Activated CD4-positive, alpha-beta T cell treated with anti-CD3 and anti-CD28 coated beads, Interleukin-2, amount 50 U/mL, for 16 hours (primary cell): ENCODE measurements at places on chromosomes 1 and 21.

GRCh38 chr1:58782178-58783089, 1.4 kb downstream of the JUN start:
- peak; percentile 70 for DNase-seq

DNA sequence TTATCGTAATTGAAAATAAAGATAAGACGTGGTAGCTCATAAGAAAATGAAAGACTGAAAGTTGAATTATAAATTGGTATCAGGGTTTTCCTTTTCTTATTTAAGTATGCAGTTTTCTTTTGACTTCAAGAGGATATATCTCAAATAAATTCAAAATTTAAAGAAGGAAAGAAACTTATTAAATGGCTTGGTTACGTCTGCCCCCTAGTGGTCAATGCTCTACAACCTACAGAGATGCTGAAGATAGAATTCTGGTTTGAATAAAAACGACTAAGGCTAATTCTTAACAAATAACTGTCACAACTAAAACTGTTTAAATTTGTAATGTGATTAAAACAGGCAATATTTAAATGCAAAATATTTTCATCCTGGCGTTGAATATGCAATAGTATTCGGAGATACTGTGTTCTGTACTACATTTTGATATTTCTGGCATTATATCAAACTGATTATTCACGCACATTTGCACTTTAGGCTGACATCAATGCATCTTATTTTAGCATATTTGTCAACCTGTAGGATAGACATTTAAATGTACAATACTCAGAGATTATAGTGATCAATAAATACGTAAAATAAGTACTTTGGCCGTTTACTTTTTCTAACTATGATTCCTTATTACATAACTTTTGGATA, 26.8 kb downstream of the IFI44 start:
- peak; percentile 60 for DNase-seq

DNA sequence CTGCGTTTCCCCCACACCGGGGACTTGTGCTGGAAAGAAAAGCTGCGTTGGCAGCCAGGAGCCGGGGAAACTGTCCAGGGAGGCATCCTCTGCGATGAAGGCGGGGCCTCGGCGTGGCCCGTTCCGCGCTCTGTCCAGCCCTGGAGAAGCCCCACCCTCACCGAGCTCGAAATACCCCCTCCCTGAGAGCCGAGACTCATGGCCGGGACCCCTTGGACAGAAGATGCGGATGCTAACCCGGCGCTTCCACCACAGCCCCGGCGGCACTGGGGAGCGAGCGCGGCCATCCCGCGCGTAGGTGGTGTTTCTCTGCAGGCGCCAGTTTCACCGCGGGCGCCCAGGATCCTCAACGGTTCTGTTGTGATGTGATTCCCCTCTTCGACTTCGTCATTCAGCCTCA, 31.6 kb downstream of the PDE9A start:
- DNase-seq = peak; percentile 24

DNA sequence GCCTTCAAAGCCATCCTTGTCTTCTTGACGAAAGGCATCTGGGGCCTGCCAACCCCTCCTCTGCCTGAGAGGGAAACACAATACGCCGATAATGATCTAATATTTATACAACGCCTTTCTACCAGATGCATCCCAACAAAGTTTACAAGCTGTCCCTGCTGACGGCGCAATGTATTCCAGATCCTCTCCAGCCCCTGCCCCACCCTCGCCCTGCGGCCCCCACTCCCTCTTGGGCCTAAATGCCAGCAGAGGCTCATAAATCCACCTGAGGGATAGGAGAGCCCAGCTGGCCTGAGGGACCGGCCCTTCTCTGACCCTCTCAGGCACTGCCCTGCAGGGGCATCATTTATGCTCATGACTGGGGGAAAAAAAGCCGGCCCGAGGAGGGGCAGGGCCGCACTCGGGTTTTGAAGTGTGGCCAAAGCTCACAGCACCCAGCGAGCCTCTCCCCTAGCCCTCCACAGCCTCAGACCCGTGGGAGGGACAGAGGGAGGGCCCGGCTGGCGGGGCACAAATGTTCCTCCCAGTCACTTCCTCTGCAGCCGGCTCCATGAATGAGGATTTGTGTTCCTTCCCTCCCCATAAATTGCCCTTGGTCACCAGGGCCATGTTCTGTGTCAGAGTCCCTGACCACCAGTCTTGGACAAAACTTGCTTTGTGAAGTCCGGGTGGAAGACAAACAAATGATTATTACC, 140.3 kb downstream of the FOXD2 start:
- no peak for DNase-seq

- DNase-seq = no peak
Measured at GRCh38 chr21:21247424-21247823, 249.2 kb downstream of the NCAM2 start.

DNA sequence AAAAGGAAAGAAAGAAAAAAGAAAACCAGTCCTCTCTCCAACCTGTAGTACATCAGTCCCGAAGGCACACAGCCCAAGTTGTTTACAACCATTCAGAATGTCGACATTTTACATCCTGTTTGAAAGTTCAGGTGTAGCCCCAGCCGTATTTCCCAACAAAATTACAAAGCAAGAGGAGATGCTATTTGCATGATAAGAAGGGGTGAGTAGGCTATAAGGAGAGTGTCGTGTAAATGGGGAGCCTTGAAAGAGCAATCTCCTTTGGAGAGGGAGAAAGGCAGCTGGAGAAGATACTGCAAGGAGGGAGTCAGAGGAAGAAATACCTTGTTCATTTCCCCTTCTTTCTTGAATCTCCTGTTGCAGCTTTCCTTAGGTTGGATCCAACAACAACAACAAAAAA, 35.5 kb upstream of the DENND1B start:
- DNase-seq = no peak

GRCh38 chr1:39189592-39190041, 14.9 kb upstream of the MACF1 start:
- DNase-seq = no peak

GRCh38 chr1:40450495-40451237, 390 bp downstream of the ZFP69B start:
- DNase-seq = peak; percentile 90

DNA sequence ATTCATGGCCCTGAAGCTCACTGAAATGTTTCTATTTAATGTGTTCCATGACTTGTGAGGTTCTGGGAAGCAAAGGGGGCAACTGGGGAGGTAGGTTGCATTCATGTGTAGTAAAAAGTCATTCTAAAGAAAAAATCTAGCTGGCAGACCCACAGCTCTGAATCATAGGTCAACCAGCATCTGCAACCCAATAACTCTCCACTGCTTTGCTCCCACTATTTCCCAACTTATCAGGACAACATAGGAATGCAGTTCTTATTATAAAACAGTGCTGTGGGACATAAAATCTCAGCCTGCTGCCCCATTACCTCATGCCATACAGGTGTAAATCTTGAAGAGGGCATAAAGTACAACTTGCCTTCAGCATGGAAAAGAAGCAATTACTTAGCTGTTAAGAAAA, 576.1 kb upstream of the PTBP2 start:
- no peak for DNase-seq

DNA sequence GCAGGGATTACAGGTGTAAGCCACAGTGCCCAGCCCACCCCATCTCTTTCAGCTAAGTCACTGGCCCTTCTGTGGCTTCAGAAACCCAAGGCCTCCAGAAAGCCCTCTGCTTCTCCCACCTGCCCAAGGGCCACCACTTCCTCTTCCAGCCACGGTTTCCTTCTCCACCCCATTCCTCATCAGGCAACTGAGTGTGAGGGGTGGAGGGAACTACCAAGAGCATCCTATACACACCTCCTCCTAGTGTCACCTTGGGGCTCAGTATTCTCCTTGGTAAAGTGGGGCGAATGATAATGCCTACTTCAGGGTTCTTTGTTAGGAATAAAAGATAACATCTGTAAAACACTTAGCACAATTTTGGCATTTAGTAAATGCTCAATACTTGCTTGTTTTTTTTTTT, 30.0 kb downstream of the KNCN start:
- DNase-seq = no peak

GRCh38 chr1:20439282-20439681, 46.7 kb downstream of the CAMK2N1 start:
- DNase-seq = no peak

- peak; percentile 5 for DNase-seq
Measured at GRCh38 chr1:246773213-246773641, 49.0 kb downstream of the SCCPDH start.

DNA sequence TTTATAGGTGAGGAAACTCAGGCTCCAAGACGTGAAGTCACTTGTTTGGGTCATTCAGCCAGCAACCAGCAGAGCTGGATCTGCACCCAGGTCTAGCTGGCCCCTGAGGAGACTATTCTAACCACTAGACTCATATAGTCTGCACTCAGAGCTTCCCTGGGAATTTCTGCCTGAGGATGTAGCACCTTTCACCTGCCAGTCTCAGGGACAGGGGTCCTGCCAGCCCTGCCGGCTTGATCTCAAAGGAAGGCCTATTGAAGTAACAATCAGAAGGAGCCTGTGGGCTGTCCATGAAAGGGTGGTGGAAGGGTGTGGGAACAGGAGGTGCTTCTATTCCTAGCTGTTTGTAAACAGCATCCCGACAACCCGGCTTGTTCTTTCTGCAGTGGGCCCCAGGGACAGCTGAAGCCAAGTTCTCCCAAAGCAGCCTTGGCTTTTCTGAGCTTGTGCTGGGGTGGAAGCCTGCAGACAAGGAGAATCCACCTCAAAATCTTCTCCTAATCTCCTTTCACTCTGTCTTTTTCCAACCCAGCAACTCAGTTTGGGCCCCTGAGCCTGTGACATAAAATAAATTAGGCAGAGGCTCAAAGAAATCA, 7.8 kb downstream of the LMOD1 start:
- DNase-seq = no peak

DNA sequence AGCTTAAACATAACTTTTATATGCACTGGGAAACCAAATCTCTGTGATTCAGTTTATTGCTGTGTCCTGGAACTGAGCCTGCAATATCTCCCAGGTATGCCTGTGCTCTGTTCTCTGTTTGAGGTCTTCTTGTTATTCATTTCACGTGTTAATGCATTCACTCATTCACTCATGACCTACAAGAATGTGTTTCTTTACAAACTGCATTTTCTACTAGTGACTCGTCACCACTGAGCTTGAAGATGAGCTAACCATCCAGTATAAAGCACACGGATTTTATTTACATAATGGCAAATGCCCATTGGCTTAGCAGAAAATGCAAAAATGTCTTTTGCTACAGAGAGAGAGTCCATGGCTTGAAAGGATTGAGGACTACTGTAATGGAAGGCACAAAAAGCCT, 75.0 kb upstream of the DUSP10 start:
- no peak for DNase-seq

DNA sequence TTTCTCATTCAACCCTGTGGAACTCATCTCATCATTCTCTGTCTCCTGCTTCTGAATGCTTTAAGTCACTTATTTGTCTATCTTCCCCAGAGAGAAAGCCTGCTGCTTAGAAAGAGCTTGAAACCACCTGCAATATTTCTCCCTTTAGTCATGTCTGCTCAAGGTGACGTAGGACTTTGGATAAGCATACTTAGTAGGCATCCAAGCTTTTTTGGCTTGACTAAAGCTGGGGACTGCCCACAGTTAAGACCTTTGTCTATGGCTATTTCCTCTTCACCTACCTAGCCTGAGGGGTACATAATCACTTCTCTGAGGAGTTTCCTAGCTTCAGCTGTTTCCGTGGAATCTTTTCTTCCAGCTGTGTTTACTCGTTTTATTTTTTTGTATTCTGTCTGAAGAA, 665.8 kb upstream of the CAMK1G start:
- no peak for DNase-seq

- DNase-seq = no peak
Measured at GRCh38 chr21:38048167-38048566, 131.9 kb upstream of the KCNJ6 start.

DNA sequence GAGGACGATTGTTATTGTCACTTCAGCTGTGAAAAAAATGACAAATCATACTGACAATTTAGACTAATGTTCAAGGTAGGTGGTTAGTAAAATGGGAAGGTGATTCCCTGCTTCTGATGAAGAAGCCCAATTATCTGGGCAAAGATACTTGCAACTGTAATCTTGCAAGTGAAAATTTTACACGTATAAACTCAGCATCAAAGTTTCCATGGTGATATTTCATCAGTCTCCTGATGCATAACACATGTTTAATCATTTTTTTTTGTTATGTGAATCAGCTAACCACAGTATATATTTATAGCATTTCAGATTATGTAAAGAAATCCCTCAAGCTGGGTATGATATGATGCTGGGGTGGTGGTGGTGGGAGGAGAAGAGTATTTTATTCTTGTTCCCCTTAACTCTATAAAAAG, 16.4 kb upstream of the KCNK1 start:
- peak; percentile 67 for DNase-seq

- DNase-seq = no peak
Measured at GRCh38 chr1:44947774-44948311, 38.6 kb downstream of the EIF2B3 start.

DNA sequence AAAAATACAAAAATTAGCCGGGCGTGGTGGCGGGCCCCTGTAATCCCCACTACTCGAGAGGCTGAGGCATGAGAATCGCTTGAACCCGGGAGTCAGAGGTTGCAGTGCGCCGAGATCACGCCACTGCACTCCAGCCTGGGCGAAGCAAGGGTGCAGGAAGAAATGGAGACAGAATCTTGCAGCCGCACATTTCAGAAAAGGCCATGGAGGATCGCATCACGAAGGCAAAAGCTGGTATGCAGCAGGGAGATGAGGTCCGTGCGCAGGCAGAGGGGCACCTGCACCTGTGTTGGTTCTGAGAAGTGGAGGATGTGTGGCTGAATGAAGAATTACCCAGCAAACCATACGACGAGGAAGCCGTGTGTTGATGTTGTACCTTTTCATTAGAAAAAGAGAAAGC, 53.0 kb upstream of the ABCG1 start:
- no peak for DNase-seq

- DNase-seq = no peak
Measured at GRCh38 chr1:78303620-78304019, 187.2 kb upstream of the PTGFR start.

DNA sequence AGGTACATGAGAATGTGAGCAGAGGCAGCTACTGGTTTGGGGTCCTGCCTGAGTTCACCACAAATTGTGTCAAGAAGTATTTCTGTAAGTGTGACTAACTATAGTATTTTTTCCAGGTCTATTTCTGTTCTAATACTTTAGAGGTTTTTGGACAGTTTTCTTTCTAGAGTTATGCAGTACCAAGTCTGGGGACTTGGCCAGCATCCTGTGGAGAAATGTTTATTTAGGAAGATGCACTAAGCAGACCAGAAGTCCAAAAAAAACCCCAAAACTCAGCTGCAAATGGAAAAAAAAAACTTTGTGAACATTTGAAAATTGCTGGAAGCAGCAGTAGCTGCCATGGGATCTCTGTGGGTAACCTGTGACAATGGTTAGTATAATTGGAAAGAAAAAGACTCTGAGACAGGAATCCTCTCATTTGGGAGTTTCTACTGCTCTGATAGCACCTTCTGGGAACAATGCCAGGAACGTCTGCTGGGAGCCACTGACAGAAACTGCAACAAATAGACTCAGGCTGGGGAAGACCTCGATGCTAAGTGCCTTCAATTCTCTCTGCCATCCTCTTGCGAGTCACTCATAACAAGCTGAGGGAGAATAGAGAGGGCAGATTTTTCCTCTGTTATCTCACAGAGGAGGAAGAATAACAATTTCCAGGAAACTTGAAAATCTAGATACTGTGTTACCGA, 37.6 kb downstream of the OR10R2 start:
- no peak for DNase-seq
